Upper lobe of left lung (tissue), 6 donors: ENCODE measurements at places on chromosomes 7 and 10. TPM values are rescaled to one million over a fixed set of nuclear protein-coding genes. Genes with fewer than 3 reads are reported as not detected.

KCNIP2 gene
- 4.3 TPM for total RNA-seq

NKX2-3 gene
- total RNA-seq, result not detected

CPN1 gene
- total RNA-seq, result not detected

NEBL gene
- 61.2 TPM for total RNA-seq

DNA sequence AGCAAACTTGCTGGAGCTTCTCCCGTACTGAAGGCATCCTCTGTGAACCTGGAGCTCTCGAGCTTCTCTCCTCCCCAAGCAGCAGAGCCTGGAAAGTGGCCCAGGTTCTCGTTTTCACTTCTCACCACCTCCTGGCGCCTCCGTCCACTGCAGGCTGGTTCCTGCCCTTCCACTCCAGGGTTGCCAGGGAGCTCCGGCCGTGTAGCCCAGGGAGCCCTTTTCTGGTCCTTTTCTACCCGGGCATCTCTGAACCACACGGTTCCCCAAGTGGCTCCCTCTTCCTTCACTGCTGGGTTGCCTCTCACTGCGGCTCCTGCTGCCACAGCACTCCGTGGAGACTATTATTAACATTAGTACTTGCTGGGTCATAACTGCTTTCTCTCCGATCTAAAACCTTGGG lies 208.6 kb upstream of the PPP2R2D start:
- no peaks in the 10 kb centered on the region for H3K36me3 ChIP-seq
- no peak for DNase-seq
- H3K4me1 ChIP-seq, result no peaks in the 10 kb centered on the region
- no peak overlapping the region for H3K27ac ChIP-seq
- H3K4me3 ChIP-seq, result no peak overlapping the region

TRIM73 gene
- total RNA-seq, result 3.2 TPM

DNA sequence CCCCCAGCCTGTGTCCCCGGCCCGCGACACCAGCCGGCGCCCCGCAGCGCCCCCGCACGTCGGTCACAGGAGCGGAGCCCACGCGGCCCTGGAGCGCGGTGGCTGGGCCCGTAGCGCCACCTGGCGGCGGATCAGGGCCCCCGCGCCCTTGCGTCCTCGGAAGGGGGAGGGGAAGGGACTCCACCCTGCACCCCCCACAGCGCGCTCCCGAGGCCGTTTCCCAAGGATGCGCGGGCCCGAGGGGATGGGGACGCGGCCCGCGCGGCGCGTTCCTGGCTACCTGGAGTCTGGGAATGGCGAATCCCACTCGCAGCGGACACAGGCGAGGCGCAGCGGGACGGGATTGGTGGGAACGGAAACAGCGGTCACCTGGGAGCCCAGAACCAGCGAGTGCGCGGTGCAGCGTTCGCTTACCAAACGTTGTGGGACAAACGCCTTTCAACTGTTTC lies 23.8 kb upstream of the MKI67 start:
- H3K36me3 ChIP-seq, result no peaks in the 10 kb centered on the region
- peak; percentile 69 for DNase-seq
- H3K27me3 ChIP-seq, result peaks cover 4% of the 10 kb centered on the region
- peak overlapping the region; percentile 51 for H3K4me3 ChIP-seq

GRCh38 chr7:130366564-130366963 lies 13.7 kb upstream of the CPA1 start:
- no peaks in the 10 kb centered on the region for H3K36me3 ChIP-seq
- peaks cover 17% of the 10 kb centered on the region for H3K4me1 ChIP-seq
- no peak overlapping the region for H3K27ac ChIP-seq
- no peaks in the 10 kb centered on the region for H3K27me3 ChIP-seq
- no peak overlapping the region for H3K4me3 ChIP-seq
- no peak for DNase-seq

DNA sequence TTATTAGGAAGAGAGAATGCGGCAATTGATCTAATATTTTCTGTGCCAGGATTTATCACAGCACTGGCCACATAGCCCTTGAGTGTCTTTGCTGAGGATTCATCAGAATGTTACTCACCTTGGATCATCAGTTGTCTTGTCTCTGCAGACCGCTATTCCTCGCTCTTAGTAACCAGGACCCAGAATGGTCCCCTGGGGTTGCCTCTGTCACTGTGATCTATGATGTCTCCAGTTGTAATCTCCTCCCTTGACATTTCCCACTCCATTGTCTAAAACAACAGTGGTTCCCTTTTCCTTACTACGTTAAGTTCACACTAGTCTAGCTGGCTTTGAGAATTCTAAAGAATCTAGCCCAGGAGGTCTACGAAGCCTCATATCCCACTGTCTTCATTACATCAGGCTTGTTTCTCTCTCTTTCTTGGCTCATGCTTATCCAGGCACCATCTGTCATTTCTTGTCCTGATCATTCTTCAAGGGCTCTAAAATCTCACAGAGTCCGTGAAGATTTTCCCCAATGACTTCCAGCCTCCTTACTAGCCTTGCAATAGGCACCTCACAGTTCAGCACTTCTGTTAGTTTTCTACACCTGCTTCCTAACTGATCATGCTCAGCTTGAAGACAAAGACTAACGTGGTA lies 125.8 kb downstream of the CUBN start:
- H3K27me3 ChIP-seq, result no peaks in the 10 kb centered on the region
- no peak for DNase-seq
- H3K4me3 ChIP-seq, result no peak overlapping the region

- no peak for DNase-seq
- H3K4me1 ChIP-seq, result no peaks in the 10 kb centered on the region
- H3K4me3 ChIP-seq, result no peak overlapping the region
- no peaks in the 10 kb centered on the region for H3K36me3 ChIP-seq
Observed at GRCh38 chr10:44830022-44830421, 81.1 kb upstream of the TMEM72 start.

- no peak for DNase-seq
- H3K27me3 ChIP-seq, result no peaks in the 10 kb centered on the region
- H3K4me3 ChIP-seq, result no peak overlapping the region
- H3K36me3 ChIP-seq, result no peaks in the 10 kb centered on the region
Observed at GRCh38 chr10:99938563-99938962, 71.2 kb downstream of the DNMBP start.

DNA sequence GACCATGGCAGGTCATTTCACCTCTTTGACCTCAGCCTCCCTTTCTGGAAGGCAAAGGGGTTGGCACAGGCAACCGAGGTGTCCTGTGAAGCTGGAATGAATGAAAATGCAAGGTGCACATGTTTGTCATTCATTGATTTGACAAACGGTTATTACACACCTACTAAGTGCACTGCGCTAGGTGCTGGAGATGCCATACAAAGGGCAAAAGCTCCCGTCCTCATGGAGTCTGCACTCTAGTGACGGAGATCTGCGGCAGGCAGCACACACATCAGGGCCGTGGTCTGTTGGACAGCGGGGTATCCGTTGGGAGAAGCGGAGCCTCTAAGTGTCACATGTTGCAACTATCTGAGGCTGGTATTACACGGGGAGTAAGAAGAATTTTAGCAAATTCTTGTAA lies 44.2 kb downstream of the PRF1 start:
- peaks cover 30% of the 10 kb centered on the region for H3K4me1 ChIP-seq
- no peak overlapping the region for H3K27ac ChIP-seq
- H3K4me3 ChIP-seq, result no peak overlapping the region
- H3K36me3 ChIP-seq, result peaks cover 32% of the 10 kb centered on the region

- H3K36me3 ChIP-seq, result no peaks in the 10 kb centered on the region
- no peak overlapping the region for H3K27ac ChIP-seq
- no peak for DNase-seq
- H3K27me3 ChIP-seq, result no peaks in the 10 kb centered on the region
- H3K4me3 ChIP-seq, result no peak overlapping the region
Observed at GRCh38 chr10:20776384-20777118, 120.6 kb downstream of the NEBL start.

GRCh38 chr7:101185258-101185839 lies 5.3 kb upstream of the NAT16 start:
- peaks cover under 1% of the 10 kb centered on the region for H3K4me1 ChIP-seq
- no peaks in the 10 kb centered on the region for H3K36me3 ChIP-seq
- no peak for DNase-seq
- H3K27me3 ChIP-seq, result peaks cover 4% of the 10 kb centered on the region

GRCh38 chr10:12333380-12334185 lies 15.8 kb upstream of the CAMK1D start:
- peak; percentile 77 for DNase-seq
- no peaks in the 10 kb centered on the region for H3K27me3 ChIP-seq
- peak overlapping the region; percentile 43 for H3K27ac ChIP-seq
- H3K36me3 ChIP-seq, result no peaks in the 10 kb centered on the region

DNA sequence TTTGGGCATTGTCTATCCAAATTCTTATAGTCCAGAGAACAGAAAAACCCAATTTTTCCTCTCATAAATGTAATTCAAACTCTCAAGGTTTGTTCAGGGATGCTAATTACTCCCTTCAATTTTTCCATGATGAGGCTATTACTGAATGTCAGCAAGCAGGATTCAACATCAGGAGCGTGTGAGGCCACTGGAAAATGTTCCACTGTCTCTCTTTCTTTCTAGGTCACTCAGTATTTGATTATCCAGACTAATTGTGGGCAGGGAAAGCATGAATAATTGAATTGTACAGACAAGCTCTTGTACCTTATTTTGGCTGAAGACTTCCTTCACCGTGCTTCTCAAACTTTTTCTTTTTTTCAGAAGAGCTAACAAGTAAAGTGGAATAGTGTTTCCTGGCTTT lies 30.7 kb downstream of the THNSL1 start:
- no peaks in the 10 kb centered on the region for H3K4me1 ChIP-seq
- no peaks in the 10 kb centered on the region for H3K36me3 ChIP-seq
- DNase-seq, result no peak
- H3K27ac ChIP-seq, result no peak overlapping the region
- H3K27me3 ChIP-seq, result no peaks in the 10 kb centered on the region

DNA sequence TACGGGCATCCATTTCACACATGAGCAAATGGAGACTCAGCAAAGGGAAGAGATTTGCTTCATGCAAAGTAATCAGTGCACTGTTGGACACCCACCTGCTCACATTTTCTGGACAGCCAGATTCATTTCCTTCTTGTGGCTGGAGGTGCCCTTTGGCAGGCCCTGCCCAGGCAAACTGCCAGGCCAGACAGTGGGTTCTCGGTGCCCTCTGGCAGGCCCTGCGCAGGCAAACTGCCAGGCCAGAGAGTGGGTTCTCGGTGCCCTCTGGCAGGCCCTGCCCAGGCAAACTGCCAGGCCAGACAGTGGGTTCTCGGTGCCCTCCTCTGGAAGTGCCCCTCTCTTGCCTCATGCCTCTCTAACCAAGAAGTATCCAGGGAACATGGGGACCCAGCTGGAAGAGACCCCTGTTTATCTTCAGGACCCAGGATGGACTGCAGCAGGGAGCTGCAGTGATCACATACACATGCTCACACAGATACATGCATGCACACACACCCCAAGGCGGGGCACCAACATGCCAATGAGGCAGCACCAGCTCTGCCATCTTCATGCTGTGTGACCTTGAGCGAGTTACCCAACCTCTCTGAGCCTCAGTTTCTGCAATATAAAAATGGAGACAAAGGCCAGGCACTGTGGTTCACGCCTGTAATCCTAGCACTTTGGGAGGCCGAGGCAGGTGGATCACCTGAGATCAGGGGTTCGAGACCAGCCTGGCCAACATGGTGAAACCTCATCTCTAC lies 67.1 kb downstream of the OAT start:
- no peaks in the 10 kb centered on the region for H3K36me3 ChIP-seq
- peaks cover 7% of the 10 kb centered on the region for H3K4me1 ChIP-seq
- no peak overlapping the region for H3K4me3 ChIP-seq
- no peak overlapping the region for H3K27ac ChIP-seq

GRCh38 chr10:59245686-59246085 lies 69.2 kb downstream of the PHYHIPL start:
- no peaks in the 10 kb centered on the region for H3K4me1 ChIP-seq
- H3K27me3 ChIP-seq, result no peaks in the 10 kb centered on the region
- DNase-seq, result no peak
- no peaks in the 10 kb centered on the region for H3K36me3 ChIP-seq

GRCh38 chr10:119450606-119451299 lies 91.8 kb downstream of the RGS10 start:
- H3K27ac ChIP-seq, result no peak overlapping the region
- no peak overlapping the region for H3K4me3 ChIP-seq
- DNase-seq, result no peak
- no peaks in the 10 kb centered on the region for H3K27me3 ChIP-seq
- no peaks in the 10 kb centered on the region for H3K4me1 ChIP-seq

DNA sequence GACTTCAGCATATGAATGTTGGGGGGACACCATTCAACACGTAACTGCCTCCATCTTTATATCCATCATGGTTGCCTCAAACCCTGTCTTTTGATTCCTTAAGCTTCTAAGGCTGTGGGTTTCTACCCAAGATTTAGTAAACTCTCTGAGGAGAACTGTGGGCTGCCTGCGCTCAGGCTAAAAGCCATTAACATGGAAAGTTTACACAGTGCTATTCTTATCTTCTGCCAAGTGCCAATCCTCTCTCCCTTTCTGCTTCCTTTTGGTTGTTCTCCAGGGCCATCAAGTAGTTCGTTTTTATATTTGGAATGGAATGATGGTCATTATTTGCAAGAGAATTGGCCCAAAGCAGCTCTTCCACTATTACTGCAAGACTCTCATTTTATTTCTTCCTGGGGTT lies 97.3 kb upstream of the KLF14 start:
- no peaks in the 10 kb centered on the region for H3K27me3 ChIP-seq
- H3K4me3 ChIP-seq, result no peak overlapping the region
- H3K36me3 ChIP-seq, result no peaks in the 10 kb centered on the region
- H3K27ac ChIP-seq, result no peak overlapping the region
- no peaks in the 10 kb centered on the region for H3K4me1 ChIP-seq
- DNase-seq, result no peak

GRCh38 chr7:14380881-14381280 lies 391.4 kb upstream of the ETV1 start:
- no peaks in the 10 kb centered on the region for H3K27me3 ChIP-seq
- no peak overlapping the region for H3K4me3 ChIP-seq
- no peaks in the 10 kb centered on the region for H3K36me3 ChIP-seq
- H3K27ac ChIP-seq, result no peak overlapping the region
- H3K4me1 ChIP-seq, result no peaks in the 10 kb centered on the region

DNA sequence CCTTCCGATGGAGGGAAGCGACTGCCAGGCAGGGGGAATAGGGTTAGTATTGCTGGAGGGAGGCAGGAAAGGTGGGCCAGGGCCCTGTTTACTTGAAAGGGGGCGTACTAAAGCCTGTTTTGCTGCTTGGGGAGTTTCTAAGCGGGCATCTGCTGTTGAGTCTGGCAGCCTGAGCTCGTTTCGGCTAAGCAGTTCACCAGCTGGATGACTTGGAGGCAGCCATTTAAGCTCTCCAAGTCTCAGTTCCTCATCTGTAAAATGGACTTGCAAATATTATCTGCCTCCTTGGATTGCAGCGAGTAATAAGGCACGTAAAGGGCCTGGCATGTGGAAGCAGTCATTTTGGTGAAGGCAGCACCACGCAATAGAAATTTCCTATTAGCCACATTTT lies 44.0 kb downstream of the LDB3 start:
- H3K27ac ChIP-seq, result peak overlapping the region; percentile 94
- no peaks in the 10 kb centered on the region for H3K27me3 ChIP-seq
- no peaks in the 10 kb centered on the region for H3K36me3 ChIP-seq
- peak overlapping the region; percentile 77 for H3K4me3 ChIP-seq
- peaks cover 14% of the 10 kb centered on the region for H3K4me1 ChIP-seq

BTBD16 gene
- total RNA-seq, result not detected

- H3K36me3 ChIP-seq, result no peaks in the 10 kb centered on the region
- H3K4me3 ChIP-seq, result no peak overlapping the region
- H3K27ac ChIP-seq, result no peak overlapping the region
- no peaks in the 10 kb centered on the region for H3K27me3 ChIP-seq
- no peak for DNase-seq
Observed at GRCh38 chr7:113431406-113431805, 313.1 kb upstream of the SMIM30 start.
